ENCODE measurements at places on chromosomes 2 and 18.

- no peak for DNase-seq
Observed at GRCh38 chr2:158297606-158298005, 158.9 kb downstream of the CCDC148 start.

DNA sequence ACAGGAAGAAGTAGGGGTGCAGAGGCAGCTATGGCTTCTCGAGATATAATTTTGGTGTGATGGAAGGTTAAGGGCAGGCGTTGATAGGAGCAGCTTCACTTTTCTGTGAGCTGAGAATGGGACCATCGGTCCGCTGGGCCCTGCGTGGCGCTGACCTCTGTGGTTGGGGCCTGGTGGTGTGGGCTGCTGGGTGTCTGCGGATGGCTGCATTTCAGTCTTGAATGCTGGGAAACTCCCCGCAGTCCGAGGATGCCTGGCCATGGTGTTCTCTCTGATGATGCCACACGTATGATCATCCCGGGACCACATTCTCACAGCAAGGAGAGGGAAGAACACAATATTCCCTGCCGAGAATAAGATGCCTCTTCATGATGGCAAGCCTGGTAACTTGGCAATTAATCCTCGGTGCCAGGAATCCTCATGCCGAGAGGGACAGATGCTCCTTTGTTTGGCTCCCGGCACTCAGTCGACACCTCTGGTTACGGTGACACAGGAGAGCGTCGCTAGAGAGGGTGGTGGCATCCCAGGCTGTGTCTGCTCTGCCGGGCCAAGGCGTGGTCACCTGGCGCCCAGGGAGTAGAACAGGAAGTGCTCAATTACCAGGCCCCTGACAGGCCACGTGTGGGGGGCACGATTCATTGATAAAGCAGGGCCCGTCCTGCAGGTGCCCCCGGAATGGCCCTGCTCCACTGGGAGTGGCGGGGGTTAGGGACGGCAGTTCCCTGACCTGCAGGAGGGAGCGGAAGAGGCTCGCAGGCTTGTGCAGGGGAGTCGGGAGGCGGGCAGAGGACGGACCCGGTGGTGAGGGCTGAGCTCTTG, 119.4 kb upstream of the CTDP1 start:
- DNase-seq: peak; percentile 8

GRCh38 chr2:185012643-185013042, 414.3 kb downstream of the ZNF804A start:
- DNase-seq: no peak

GRCh38 chr2:134230885-134231284, 23.0 kb upstream of the MGAT5 start:
- no peak for DNase-seq

- no peak for DNase-seq
Observed at GRCh38 chr18:27005589-27005988, 140.1 kb upstream of the AQP4 start.

DNA sequence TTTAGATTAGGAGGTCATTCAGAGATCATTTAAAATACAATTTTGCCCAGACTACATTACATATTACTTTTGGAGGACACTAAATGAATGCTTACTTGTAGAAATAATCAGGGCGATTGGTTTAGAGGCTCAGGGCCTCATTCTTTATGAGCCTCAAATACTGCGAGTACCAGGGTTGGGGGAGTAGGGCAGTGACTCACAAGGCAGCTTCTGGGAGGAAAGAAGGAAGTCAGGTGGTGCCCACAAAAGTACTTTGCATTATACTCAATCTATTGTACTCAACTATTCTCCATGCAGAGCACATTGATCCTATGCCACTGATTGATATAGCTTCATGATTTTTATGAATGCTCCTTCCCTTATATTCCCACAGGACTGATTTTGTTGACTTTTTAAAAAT, 166.9 kb downstream of the SOCS6 start:
- no peak for DNase-seq

- DNase-seq: no peak
Observed at GRCh38 chr2:28697602-28698149, 54.0 kb upstream of the PPP1CB start.

DNA sequence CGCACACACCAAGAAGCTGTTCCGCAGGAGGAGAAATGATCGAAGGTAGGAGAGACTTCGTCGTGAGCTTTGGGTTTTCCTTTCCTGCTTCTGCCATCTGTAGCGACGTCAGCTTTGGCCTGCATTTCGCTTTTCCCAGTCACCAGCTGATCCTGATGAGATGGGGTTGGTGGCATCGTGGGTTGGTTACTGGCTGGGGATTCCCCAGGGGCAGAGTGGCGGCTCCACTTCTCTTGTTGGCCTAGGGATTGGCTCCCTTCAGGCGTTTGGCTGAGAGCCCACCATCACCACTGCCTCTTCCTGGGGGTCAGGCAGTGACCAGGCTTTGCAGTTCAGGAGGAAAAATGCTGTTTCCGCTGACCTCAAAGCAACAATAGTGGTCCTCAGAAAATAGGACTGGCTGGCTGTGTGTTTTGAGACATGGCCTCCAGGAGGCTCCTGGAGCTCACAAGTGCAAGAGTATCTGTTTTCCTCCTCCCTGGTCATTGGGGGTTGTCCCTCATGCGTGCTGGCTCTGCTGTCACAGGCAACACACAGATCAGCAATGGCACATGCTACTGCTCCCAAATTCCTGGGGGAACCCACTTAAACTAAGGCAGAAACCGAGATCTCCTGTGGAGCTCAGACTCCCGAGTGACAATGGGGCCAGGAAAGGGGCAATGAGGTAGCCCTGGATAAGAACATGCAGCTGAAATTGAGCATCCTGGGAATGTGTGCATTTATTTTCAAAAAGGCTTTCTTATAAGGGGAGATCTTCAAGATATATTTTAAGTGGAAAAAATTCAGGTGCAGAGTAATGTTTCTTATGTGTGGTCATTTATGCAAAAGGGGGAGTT, 173.0 kb downstream of the CTIF start:
- DNase-seq: peak; percentile 76

DNA sequence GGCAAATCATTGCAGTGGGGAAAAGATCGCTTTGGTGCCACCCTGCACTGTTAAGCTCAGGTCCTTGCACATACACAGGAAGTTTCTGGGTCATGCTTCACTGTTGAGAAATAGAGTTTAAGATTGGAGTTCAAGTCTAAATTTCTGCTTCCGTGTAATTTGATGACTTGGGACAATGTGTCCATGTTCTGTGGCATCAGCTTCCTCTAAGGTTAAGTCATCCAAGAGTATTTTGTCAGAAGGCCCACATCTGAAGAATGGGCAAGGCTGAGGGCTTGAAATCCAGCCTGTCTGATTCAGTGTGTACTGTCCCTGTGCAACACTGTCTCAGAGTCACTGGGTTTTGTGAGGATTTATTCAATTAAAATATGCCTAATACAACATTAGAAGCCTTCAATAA, 880.7 kb downstream of the SUCLG1 start:
- no peak for DNase-seq

- DNase-seq: no peak
Observed at GRCh38 chr2:139529080-139529479, 748.9 kb upstream of the NXPH2 start.

DNA sequence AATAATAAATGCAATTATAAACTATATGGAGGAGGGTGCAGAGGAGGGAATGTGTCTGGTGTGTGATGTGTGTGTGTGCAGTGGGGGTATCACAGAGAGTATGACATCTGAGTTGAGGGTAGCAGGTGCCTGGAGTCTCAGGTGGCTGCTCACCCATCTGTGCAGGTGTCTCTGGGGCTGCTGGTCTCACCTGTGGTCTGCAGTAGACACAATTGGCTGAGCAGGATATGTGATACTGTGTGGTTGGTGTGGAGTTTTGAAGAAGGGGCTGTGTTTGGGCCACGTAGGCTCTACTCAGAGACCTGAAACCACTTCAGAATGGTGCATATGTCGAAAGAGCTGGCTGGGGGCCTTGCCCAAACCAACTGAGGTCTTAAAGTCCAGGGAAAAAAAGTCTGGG, 17.0 kb downstream of the FABP1 start:
- no peak for DNase-seq
